ENCODE measurements at places on chromosomes 7 and 10.

DNA sequence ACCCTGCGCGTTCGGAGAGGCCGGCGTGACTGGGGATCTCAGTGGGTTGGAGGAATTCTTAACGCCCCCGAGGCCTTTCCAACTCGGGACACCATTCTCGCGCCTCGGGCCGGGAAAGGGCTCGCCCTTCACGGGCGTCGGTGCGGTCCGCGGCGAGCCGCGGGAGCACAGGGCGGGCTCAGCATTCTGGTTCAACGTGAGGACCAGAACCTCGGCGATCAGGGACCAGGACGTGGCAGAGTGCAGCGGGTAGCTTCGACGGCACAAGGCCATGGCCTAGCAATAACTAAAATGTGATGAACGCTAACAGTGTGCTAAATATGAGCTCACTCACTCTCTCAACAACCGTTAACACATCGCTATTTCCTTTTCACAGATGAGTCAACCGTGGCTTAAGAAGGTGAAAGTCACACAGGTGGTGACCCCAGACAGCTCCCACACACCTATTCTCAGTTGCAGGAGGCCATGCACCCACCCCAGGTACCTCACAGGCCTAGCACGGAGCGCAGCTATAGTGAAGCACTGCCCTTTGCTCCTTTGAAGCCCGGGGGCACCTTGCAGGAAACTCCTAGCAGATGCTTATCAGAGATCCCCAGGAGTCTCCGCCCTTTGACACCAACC, 4.5 kb upstream of the EMX2 start:
- peaks cover 98% of the 10 kb centered on the region for H3K27me3 ChIP-seq
- H3K4me1 ChIP-seq, result peaks cover 39% of the 10 kb centered on the region
- H3K36me3 ChIP-seq, result no peaks in the 10 kb centered on the region
- no peak overlapping the region for H3K4me3 ChIP-seq
- no peak for DNase-seq

DNA sequence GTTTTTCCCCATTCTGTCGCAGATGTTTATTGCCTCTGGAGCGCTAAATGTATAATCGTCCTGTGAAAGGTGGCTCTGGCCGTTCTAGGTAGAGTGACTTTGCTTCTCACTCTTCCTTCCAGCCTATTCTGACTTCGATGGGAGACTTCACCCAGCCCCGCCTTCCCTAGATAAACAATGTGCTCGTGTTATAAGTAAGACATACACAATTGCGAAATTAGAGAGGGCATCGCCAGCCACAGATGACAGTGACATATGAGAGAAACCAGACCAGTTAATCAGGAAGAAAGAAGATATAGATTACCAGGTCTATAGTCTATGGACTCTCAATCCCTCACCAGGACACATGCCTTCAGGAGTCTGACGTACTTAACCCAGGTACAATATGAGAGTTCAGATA, 1050.5 kb upstream of the AUTS2 start:
- no peaks in the 10 kb centered on the region for H3K36me3 ChIP-seq
- DNase-seq, result no peak
- H3K4me1 ChIP-seq, result no peaks in the 10 kb centered on the region
- H3K27ac ChIP-seq, result no peak overlapping the region
- H3K27me3 ChIP-seq, result peaks cover 13% of the 10 kb centered on the region
- H3K4me3 ChIP-seq, result no peak overlapping the region

DNA sequence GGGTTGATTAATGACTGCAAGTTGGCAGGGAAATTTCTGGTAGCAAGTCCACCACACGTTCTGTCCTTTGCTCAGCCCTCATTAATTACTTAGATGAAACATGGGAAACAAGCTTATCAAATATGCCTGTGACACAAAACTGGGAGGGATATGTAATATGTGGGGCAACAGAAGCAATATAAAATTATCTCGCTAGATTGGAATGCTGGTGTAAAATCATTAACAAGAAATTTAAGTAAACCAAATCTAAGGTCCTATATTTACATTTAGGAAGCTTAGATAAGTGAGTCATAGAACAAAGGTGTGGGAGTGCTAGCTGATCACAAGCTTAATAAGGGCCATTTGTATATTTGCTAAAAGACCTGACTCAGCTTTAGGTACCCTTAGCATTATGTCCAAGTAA, 23.5 kb downstream of the TRPV5 start:
- no peaks in the 10 kb centered on the region for H3K27me3 ChIP-seq
- H3K27ac ChIP-seq, result no peak overlapping the region
- H3K4me1 ChIP-seq, result peaks cover 21% of the 10 kb centered on the region
- no peaks in the 10 kb centered on the region for H3K36me3 ChIP-seq
- no peak overlapping the region for H3K4me3 ChIP-seq

- H3K36me3 ChIP-seq, result no peaks in the 10 kb centered on the region
- H3K27ac ChIP-seq, result no peak overlapping the region
- no peaks in the 10 kb centered on the region for H3K4me1 ChIP-seq
- DNase-seq, result no peak
Measured at GRCh38 chr7:52009181-52009580, 692.6 kb upstream of the COBL start.

DNA sequence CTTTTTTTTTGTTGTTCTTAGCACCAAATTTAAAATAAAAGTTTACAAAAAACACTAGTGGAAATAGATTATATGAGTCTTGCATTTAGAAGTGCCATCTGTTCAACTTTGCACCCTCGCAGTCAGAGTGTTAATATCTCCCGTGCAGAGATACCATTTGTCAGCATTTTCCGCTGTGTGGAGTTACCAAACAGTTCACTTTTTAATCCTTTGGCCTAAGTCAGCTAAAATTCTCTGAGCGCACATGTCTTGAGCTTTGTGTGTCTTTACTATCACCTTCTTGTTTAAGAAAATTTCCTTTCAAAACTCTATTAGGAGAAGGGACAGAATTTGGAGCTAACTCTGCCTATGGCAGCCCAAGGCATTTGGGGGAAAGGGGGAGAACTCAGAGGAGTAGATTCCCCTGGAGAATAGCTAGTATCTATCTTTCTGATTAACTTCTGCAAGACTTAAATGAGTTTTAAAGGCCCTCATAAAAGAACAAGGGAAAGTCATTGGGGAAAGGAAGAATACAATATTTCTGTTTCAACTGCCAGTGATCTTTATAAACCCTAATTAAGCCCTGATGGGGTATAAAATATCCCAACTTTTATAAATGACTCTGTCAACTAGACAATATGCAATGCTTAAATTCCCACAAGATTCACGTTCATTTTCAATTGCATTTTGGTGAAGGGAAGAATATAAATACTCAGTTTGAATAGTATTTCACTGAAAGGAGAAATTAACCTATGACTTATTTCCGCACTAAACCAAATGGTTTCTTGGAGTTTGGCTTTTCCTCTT, 114.9 kb upstream of the RAB11FIP2 start:
- DNase-seq, result no peak
- no peaks in the 10 kb centered on the region for H3K4me1 ChIP-seq
- H3K27me3 ChIP-seq, result no peaks in the 10 kb centered on the region
- no peak overlapping the region for H3K27ac ChIP-seq
- no peak overlapping the region for H3K4me3 ChIP-seq

GRCh38 chr7:41005374-41005901, 697.5 kb downstream of the INHBA start:
- DNase-seq, result no peak
- H3K4me1 ChIP-seq, result peaks cover 21% of the 10 kb centered on the region
- H3K36me3 ChIP-seq, result no peaks in the 10 kb centered on the region
- H3K4me3 ChIP-seq, result no peak overlapping the region

- no peak overlapping the region for H3K4me3 ChIP-seq
- H3K36me3 ChIP-seq, result no peaks in the 10 kb centered on the region
- H3K27me3 ChIP-seq, result no peaks in the 10 kb centered on the region
- H3K4me1 ChIP-seq, result no peaks in the 10 kb centered on the region
- DNase-seq, result no peak
Measured at GRCh38 chr10:9834434-9834833, 1183.2 kb upstream of the CELF2 start.

- no peak overlapping the region for H3K4me3 ChIP-seq
- DNase-seq, result no peak
- no peaks in the 10 kb centered on the region for H3K27me3 ChIP-seq
- H3K36me3 ChIP-seq, result no peaks in the 10 kb centered on the region
- no peak overlapping the region for H3K27ac ChIP-seq
Measured at GRCh38 chr7:84248267-84248666, 53.7 kb upstream of the SEMA3A start.

All from heart right ventricle (tissue), 16 donors.